HCEC 1CT (cell line): ENCODE measurements at places on chromosomes 13 and 19.

DNA sequence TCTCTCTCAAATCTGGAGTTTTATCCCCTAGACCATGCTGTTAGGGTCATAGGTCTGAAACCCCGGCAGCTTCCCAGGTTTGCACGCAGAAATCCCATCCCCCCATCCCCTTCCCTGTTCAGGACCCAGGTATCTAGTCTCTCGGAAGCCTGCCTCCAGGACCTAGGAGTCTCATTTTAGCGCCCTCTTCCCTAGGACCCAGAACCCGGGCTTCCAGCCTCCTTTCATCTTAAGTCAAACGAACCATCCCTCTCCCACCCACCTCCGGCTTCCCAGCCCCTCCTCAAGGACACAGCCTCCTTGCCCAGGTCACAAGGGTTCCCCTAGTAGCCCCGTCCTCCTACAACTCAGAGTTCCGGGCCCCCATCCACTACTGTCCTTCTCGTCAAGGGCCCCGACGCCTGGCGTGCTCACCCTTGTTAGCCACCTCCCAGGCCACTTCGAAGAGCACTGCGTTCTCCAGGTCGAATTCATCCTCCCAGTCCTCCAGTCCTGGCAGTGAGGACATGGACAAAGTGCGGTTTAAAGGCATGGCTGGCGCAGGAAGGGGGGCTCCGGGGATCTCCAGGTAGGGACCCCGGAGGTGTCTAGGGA is 431 bp downstream of the GYS1 start:
- DNase-seq, result peak; percentile 3

DNA sequence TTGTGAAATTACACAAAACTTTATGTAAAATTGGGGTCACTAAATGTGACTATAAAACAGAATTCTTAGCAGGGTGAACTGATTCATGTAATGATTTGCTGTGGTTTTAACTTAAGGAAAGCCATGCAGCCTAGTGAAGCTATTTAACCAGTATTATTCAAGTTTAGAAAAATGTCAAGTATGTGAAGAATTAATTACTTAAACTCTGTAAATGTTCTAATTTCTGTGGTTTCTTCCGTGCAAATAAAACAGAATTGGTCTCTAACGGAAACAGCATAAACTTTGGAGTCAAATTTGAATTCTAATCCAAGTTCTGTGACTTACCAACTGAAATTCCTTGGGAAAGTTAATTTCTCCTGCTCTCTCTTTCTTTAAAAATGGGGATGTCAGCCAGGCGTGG is 13.3 kb downstream of the CDC16 start:
- DNase-seq, result peak; percentile 7

- peak; percentile 25 for DNase-seq
Observed at GRCh38 chr19:36046443-36047050, 7.5 kb downstream of the THAP8 start.

DNA sequence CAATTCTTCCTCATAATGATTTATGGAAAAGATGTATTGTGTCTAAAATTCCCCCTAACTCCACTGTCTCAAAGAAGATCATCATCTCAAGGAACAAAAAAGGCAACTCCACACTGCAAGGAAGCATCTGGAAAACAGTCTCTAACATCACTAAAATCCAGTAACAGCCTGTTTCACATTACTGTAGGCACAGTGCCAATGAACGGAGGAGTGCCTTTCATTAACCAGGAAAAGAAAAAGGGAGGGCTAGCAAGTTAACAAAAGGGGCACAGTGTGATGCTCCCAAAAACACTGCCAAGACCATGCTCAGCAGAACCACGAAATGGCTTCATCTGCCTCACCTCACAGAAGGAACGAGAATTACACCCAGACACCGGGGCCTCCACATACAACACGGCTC is 8.5 kb downstream of the TMTC4 start:
- DNase-seq, result no peak

- DNase-seq, result no peak
Observed at GRCh38 chr13:99969919-99970650, 1.5 kb downstream of the ZIC5 start.

- no peak for DNase-seq
Observed at GRCh38 chr13:53207556-53207955, 178.9 kb downstream of the OLFM4 start.

GRCh38 chr13:48896312-48896711 is 79.4 kb upstream of the FNDC3A start:
- peak; percentile 81 for DNase-seq

GRCh38 chr13:87667686-87668085 is 3.5 kb upstream of the SLITRK5 start:
- DNase-seq, result peak; percentile 38

GRCh38 chr13:75931116-75931515 is 295.0 kb downstream of the LMO7 start:
- DNase-seq, result no peak

DNA sequence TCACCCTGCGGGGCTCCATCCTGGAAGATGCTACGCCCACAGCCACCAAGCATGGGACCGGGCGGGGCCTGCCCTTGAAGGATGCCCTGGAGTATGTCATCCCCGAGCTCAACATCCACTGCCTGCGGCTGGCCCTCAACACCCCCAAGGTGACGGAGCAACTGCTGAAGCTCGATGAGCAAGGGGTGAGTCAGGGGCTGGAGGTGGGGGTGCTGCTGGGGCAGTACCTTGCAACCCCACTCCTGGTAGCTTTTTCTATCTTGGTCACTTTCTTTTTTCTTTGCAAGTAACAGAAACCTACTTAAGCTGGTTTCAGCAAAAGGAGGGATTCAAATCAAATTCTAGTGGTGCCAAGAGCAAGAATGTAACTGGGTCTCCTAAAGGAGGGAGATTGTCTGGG is 124.1 kb downstream of the DPF1 start:
- DNase-seq, result no peak

GRCh38 chr19:18649371-18650020 is 12.7 kb downstream of the KLHL26 start:
- DNase-seq, result peak; percentile 27

GRCh38 chr19:40523322-40524047 is 53.2 kb upstream of the SHKBP1 start:
- peak; percentile 35 for DNase-seq

DNA sequence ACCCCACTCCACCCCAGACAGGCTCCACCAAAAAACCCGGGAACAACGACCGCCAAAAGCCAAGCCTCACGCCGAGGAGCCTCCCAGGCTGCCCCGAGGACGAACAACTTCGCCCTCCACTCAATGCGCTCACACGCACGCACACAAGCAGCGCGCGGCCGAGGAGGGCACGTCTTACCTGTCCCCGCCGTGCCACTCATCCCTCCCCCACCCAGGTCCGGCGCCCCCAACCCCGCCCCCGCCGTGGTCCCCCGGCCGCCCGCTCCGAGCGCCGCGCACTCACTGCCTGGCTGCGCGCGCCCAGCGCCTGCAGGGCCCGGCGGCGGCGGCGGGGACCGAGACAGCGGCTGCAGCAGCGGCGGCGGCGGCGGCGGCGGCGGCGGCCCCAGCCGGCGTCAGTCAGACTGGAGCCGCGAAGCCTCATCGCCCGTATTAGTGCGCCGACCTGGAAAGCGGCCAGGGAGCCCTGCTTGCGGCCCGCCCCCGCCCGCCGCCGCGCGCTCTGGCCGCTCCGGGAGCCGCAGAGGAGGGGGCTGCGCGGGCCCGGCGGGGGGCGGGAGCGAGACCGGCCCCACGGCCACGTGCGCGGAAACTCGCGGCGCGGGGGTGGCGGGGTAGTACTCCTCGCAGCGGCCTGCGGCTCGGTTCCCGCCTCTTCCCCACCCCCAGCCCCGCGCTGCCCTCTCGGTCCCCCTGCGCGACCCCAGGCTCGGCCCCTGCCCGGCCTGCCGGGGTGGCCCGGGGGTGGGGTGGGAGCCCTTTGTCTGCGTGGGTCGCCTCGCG is at the start of gene SMAD9:
Gene SMAD9, minus strand, starts transcription at position 406 of the 783 bp plus-strand sequence. CDS start 40,549 bp downstream, outside the sequence.
- peak; percentile 60 for DNase-seq

GRCh38 chr19:7927605-7928333 is 1.8 kb upstream of the CTXN1 start:
- DNase-seq, result no peak

DNA sequence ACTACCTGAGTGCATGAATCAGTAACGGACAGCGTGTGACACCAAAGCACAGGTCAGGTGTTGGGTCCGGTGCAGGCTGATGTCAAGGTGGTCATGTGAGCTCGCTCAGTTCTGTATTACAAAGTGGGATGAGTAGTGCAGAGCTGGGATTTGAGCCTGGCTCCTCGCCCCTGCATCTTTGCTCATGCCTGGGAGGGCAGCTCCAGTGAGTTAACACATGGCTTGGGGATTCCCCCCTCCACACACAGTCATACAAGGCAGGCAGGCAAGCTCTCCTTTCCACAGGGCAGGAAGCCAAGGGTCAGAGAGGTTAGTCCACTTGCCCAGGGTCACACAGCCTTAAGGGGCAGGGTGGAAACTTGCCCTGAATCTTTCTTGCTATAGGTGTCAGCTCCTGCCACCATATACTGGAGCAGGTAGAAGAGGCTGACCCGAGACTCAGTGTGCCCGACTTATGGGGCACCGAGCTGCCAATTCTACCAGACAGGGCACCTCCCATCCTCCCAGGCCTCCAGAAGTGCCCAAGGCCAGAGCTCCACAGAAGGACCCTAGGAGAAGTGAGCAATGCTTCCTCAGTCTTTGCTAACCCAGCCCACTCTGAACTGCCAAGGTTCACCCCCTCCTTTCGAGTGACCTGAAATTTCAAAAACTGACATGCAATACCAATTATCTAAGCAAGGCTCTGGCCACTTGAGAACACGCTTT is 35.4 kb downstream of the ZNF787 start:
- no peak for DNase-seq

- DNase-seq, result peak; percentile 12
Observed at GRCh38 chr13:79662882-79663281, 181.9 kb downstream of the NDFIP2 start.
